Activated naive CD8-positive, alpha-beta T cell treated with anti-CD3 and anti-CD28 coated beads for 36 hours (primary cell): ENCODE measurements at places on chromosomes 2 and 18. TPM values are rescaled to one million over a fixed set of nuclear protein-coding genes. Genes with fewer than 3 reads are reported as not detected.

GRCh38 chr2:108535357-108535631, 1.0 kb downstream of the LIMS1 start:
- peaks cover 8% of the 10 kb centered on the region for H3K36me3 ChIP-seq
- DNase-seq, result no peak
- H3K4me3 ChIP-seq, result peak overlapping the region; percentile 92
- H3K27ac ChIP-seq, result no peak overlapping the region

RPIA gene
- total RNA-seq, result 88.5 TPM

GRCh38 chr2:118921646-118922045, 20.3 kb upstream of the MARCO start:
- no peak for DNase-seq
- H3K4me3 ChIP-seq, result no peak overlapping the region
- peaks cover 12% of the 10 kb centered on the region for H3K27me3 ChIP-seq

DNA sequence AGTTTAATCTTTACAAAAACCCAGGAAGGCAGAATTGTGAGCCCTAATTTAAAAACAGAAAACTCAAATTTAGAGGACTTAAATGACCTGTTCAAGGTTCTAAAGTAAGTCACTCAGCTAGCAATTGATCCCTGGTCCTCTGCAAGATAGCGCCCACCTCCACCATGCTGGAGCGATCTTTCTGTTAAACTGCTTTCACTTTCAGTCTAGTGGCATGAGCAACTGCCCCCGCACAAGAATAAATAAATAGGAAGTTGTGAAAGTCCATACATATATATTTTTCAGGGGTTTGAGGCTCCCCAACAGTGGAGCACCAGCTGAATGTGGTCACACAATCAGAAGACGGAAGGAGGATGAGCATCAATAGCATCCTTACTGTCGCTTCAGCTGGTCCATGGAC, 217.9 kb downstream of the NAPG start:
- DNase-seq, result no peak
- no peak overlapping the region for H3K27ac ChIP-seq
- no peak overlapping the region for H3K4me3 ChIP-seq
- no peaks in the 10 kb centered on the region for H3K36me3 ChIP-seq
- no peaks in the 10 kb centered on the region for H3K27me3 ChIP-seq
- peaks cover 2% of the 10 kb centered on the region for H3K4me1 ChIP-seq

GRCh38 chr2:145617420-145617819, 1097.5 kb upstream of the ZEB2 start:
- H3K4me3 ChIP-seq, result no peak overlapping the region
- no peaks in the 10 kb centered on the region for H3K36me3 ChIP-seq
- H3K27ac ChIP-seq, result no peak overlapping the region
- no peaks in the 10 kb centered on the region for H3K27me3 ChIP-seq

DNA sequence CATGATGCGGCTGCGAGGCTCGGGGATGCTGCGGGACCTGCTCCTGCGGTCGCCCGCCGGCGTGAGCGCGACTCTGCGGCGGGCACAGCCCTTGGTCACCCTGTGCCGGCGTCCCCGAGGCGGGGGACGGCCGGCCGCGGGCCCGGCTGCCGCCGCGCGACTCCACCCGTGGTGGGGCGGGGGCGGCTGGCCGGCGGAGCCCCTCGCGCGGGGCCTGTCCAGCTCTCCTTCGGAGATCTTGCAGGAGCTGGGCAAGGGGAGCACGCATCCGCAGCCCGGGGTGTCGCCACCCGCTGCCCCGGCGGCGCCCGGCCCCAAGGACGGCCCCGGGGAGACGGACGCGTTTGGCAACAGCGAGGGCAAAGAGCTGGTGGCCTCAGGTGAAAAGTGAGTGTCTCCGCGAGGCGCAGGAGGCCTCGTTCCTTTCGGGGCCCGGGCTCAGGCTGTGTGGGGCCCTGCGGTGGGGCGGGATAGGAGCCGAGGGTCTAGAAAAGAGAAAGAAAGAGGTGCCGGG, 520 bp downstream of the GLS start:
- peaks cover 36% of the 10 kb centered on the region for H3K4me1 ChIP-seq
- H3K4me3 ChIP-seq, result peak overlapping the region; percentile 92
- no peaks in the 10 kb centered on the region for H3K27me3 ChIP-seq
- H3K36me3 ChIP-seq, result peaks cover 45% of the 10 kb centered on the region
- peak overlapping the region; percentile 98 for H3K27ac ChIP-seq

GRCh38 chr2:159419403-159419802, 132.9 kb upstream of the WDSUB1 start:
- H3K4me1 ChIP-seq, result no peaks in the 10 kb centered on the region
- no peak overlapping the region for H3K27ac ChIP-seq
- H3K36me3 ChIP-seq, result peaks cover 16% of the 10 kb centered on the region
- no peak overlapping the region for H3K4me3 ChIP-seq

GRCh38 chr2:56263876-56264275, 80.1 kb downstream of the CCDC85A start:
- H3K27ac ChIP-seq, result no peak overlapping the region
- DNase-seq, result no peak
- no peaks in the 10 kb centered on the region for H3K27me3 ChIP-seq

RRM2 gene
- 424 TPM for total RNA-seq

GRCh38 chr18:62337336-62337735, 12.2 kb downstream of the TNFRSF11A start:
- peaks cover 5% of the 10 kb centered on the region for H3K4me1 ChIP-seq
- DNase-seq, result no peak
- no peak overlapping the region for H3K4me3 ChIP-seq
- no peak overlapping the region for H3K27ac ChIP-seq
- no peaks in the 10 kb centered on the region for H3K36me3 ChIP-seq
- H3K27me3 ChIP-seq, result peaks cover 26% of the 10 kb centered on the region

DNA sequence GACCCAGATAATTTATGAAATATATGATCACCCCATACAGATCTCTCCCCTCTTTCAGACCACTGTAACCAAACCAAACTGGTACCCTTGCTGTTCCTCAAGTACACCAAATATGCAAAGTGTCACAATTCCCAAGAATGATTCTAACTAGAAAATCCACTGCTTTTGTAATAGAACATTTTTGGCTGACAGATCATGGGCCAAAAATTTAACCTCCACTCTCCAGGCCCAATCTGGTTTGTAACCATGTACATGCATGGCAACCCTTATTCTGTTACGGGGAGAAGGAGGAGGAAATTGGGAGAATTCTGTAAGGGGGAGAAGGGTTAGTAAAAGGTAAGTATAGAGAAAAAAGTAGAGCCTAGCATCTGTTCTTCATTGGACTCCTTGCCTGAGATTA, 62.0 kb downstream of the IKZF2 start:
- peaks cover 7% of the 10 kb centered on the region for H3K36me3 ChIP-seq
- H3K27me3 ChIP-seq, result no peaks in the 10 kb centered on the region
- no peak overlapping the region for H3K27ac ChIP-seq
- DNase-seq, result no peak
- peaks cover 18% of the 10 kb centered on the region for H3K4me1 ChIP-seq

EPB41L3 gene
- 0.80 TPM for total RNA-seq

GRCh38 chr2:11988691-11989353, 242.4 kb downstream of the LPIN1 start:
- H3K4me1 ChIP-seq, result no peaks in the 10 kb centered on the region
- no peaks in the 10 kb centered on the region for H3K27me3 ChIP-seq
- H3K4me3 ChIP-seq, result no peak overlapping the region
- no peaks in the 10 kb centered on the region for H3K36me3 ChIP-seq

GRCh38 chr2:183963609-183964008, 634.7 kb upstream of the ZNF804A start:
- H3K27ac ChIP-seq, result no peak overlapping the region
- no peaks in the 10 kb centered on the region for H3K36me3 ChIP-seq
- H3K4me1 ChIP-seq, result no peaks in the 10 kb centered on the region
- DNase-seq, result no peak

- H3K27me3 ChIP-seq, result no peaks in the 10 kb centered on the region
- peak; percentile 82 for DNase-seq
- peaks cover 54% of the 10 kb centered on the region for H3K4me1 ChIP-seq
- peak overlapping the region; percentile 44 for H3K4me3 ChIP-seq
- H3K36me3 ChIP-seq, result peaks cover 42% of the 10 kb centered on the region
Measured at GRCh38 chr2:230877759-230878598, 13.2 kb downstream of the ITM2C start.

LRATD1 gene
- not detected for total RNA-seq

NT5DC4 gene
- not detected for total RNA-seq

BMP10 gene
- not detected for total RNA-seq

GAD1 gene
- total RNA-seq, result 1.0 TPM
